ENCODE measurements at places on chromosomes 3 and 15.

DNA sequence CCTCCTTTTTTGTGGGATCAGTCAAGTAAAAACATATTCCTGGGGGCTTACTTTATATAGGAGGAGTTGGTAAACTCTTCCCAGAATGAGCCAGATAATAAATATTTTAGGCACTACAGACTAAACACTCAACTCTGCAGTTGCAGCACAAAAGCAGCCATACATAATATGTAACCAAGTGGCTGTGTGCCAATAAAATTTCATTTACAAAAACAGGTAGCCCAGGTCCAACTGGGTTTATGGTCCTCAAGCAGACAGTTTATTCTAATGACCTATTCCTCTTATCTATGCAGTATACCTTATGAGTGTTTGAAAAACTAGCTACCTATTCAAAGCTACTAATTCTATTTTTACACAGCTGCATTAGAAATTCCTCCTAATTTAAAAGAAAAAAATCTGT is 61.8 kb downstream of the FAIM start:
- no peak for DNase-seq

DNA sequence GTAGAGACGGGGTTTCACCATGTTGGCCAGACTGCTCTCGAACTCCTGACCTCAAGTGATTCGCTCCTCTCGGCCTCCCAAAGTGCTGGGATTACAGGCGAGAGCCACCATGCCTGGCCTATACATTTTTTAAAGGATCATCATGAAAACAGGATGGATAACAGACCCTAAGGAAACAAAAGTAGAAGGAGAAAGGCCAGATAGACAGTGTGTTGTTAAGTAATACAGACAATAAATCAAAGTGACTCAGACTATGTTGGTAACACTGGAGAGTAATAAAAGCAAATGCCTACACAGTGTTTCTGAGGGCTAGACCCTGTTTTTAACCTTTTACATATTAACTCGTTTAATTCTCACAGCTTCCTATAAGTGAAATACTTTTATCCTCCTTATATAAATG is 133.8 kb upstream of the MCTP2 start:
- no peak for DNase-seq

DNA sequence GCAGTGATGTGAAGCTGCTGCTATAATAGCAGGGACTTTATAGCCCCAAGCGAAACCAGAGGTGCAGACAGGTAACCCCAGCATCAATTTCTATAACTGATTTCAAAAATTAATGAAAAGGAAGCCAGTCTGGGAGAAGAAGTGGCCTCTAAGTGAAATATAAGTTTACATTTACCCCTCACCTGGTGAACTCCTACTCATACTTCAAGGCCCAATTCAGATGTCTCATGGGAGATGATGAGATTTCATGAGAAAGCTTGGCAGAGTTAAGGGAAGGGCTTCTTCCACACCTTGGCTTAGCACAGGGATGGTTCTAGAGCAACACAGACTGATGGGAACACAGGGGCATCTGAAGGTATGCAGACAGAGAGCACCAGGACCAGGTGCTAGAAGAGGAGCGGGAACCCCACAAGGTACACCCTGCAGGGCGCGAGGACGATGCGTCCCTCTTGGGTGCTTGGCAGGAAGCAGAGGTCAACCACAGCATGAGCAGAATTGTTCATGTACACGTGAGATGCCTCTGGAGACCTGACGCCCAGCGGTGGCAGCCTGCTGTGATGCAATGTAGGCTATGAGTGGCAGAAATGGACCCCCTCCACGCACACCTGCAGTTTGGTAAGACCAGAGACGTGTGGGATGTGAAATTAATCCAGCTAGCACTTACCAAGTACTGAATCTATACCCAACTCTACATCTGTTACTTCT is 102.9 kb downstream of the SRGAP3 start:
- no peak for DNase-seq

DNA sequence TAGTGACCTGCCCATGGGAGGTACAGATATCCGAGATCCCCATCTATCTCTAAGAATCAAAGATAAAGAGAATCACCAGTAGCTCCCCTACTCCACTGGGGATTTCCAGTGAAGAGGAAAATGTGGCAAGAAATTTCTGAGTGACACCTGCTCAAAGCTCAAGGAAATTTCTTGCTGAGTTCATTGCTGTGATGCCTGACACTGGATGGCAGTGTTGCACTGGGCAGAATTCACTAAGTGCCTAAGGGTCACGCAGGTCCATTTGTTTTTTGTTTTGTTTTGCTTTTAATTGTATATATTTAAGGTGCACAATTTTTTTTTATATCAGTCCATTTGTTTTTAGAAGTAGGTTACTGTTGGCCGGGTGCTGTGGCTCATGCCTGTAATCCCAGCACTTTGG is 109.5 kb upstream of the KCNAB1 start:
- DNase-seq, result no peak

- no peak for DNase-seq
Measured at GRCh38 chr3:15345066-15345607, 12.8 kb upstream of the SH3BP5 start.

DNA sequence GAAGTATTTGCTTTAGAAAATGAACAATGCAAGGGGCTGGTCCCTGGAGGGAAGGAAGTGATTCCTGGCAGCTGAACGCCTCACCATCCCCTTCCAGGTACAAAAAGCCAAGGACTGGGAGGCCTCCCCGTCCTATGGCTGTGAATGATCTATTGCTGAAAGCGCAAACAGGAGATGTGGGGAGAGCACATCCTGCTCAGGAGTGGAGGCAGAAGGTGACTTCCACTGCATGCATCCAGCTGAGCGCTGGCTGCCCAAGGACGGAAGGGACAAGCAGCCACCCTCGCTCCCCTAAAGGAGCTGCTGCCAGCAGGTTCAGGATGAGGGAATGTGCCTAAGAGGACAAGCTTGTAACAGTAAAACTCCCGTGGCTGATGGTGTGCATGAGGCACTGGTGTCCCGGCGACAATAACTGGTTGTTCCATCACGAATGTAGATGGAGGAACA is 41.4 kb downstream of the ABTB1 start:
- no peak for DNase-seq

- no peak for DNase-seq
Measured at GRCh38 chr3:38555926-38556325, 59.8 kb downstream of the EXOG start.

- DNase-seq, result no peak
Measured at GRCh38 chr3:153906366-153906765, 214.8 kb upstream of the ARHGEF26 start.

DNA sequence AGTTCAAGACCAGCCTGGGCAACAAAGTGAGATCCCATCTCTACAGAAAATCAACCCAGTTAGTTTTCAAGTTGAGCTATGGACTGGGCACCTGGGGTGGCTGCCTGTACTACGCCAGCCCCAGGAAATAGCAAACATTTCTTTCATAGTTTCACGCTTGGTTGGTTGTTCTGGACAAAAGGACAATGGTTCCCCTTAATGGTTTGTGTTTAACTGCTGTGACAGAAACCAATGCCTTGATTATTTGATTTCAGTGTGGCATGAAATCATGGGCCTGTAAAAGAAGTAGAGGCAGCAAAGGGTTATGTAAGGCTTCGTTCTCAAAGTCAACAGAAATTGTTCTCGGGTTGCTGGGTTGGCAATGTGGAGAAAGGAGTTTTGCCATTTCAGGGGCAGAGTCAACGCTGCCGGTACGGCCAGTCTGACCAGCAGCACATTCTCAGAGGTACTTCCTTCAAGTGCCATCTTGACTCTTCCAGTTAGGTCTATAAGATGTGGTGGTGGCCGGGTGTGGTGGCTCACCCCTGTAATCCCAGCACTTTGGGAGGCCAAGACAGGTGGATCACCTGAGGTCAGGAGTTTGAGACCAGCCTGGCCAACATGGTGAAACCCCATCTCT is 12.7 kb downstream of the LCMT2 start:
- no peak for DNase-seq
